ENCODE measurements at places on chromosomes 16 and 17. TPM values are rescaled to one million over a fixed set of nuclear protein-coding genes. Genes with fewer than 3 reads are reported as not detected.

Gene TNFRSF17
- polyA plus RNA-seq, result not detected

GRCh38 chr16:85385463-85386331 is 227.4 kb upstream of the GSE1 start:
- DNase-seq, result no peak

- no peak for DNase-seq
Measured at GRCh38 chr17:67015001-67015400, 29.4 kb upstream of the CACNG1 start.

GRCh38 chr17:77316191-77316641 is 175.4 kb downstream of the SEC14L1 start:
- peak; percentile 35 for DNase-seq

DNA sequence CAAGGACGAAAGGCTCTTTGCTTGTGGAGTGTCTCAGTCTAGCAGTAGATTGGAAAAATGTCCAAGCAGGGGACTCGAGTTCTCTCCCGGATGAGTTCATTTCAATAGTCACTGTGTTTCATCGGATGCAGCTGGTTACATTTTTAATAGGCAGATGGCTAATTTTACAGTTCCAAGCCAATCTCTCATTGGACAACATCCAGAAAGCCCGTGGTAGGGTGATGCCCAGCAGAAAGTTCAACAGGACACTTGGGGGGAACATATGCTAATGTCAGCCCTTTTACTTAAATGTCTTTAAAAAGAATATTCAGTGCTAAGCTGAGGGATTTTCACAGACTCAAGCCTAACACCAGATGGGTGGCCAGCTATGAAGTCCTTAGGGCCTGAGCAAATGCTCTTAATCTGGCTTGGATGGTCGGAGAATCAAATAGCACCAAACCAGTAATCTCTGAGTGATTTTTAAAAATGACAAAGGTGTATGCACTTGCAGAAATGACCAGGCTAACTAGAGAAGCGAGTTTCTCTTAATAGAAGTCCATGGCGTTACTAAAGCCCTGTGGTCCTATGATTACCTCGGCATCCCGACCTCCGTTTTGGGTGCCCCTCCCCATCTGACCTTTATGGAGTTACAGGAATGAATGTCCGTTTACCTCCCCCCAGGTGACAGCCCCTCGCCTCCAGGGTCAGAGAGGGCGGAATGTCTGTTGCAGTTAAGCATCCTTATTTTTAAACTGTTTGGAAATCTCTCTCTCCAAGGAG is 289.2 kb upstream of the SALL1 start:
- DNase-seq, result no peak

- DNase-seq, result no peak
Measured at GRCh38 chr17:62816282-62816839, 8.2 kb upstream of the MARCHF10 start.

Measured in mammary epithelial cell (primary cell).